ENCODE measurements at places on chromosomes 7 and 10.
A peak's percentile ranks its signal among the peaks of the same experiment; 100 is the strongest.

DNA sequence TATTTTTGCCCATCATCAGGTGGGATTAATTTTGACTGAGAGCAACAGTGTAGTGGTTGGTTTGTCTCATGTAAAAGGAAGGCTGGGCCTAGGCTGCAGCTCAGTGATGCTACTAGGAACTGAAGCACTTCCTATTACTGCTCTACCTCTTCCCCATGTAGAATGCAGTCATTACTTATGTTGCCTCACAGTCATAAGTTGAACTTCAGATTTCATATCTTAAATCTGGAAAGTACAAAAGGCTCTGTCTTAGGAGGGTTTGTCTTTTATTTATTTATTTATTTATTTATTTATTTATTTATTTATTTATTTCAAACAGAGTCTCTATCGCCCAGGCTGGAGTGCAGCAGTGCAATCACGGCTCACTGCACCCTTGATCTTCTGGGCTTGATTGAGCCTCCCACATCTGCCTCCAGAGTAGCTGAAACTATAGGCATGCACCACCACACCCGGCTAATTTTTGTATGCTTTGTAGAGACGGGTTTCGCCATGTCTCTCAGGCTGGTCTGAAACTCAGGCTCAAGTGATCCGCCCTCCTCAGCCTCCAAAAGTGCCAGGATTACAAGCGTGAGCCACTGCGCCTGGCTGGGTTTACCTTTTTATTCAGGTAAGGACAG lies 721.7 kb upstream of the GALNT17 start:
- DNase-seq = no peak

GRCh38 chr7:17682586-17682985 lies 257.7 kb downstream of the SNX13 start:
- no peak for DNase-seq

- DNase-seq = peak; percentile 97
These were observed 177.1 kb upstream of the SVIL start for GRCh38 chr10:29811751-29812427.

GRCh38 chr7:135859538-135859937 lies 110.9 kb upstream of the FAM180A start:
- peak; percentile 47 for DNase-seq

DNA sequence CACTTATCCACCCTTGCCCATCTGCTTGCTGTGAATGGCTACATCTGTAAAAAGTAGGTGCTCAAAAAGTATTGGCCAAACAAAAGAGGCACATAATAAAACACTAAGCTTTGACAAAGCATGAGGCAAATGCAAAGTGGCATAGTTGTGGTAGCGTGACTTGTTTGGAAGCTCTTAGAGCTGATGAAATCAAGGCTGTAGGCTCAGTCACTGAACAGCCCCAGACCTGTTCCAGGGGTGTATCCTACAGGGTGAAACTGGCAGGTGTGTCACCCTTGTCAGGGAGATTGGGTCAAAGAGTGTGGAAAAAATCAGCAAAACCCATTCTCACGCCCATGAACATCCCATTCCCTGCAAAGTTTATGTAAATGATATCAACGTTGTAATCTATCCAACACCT lies 427.4 kb downstream of the PLXNA4 start:
- DNase-seq = no peak

- DNase-seq = peak; percentile 16
These were observed 49.0 kb upstream of the LYZL1 start for GRCh38 chr10:29239569-29240472.

DNA sequence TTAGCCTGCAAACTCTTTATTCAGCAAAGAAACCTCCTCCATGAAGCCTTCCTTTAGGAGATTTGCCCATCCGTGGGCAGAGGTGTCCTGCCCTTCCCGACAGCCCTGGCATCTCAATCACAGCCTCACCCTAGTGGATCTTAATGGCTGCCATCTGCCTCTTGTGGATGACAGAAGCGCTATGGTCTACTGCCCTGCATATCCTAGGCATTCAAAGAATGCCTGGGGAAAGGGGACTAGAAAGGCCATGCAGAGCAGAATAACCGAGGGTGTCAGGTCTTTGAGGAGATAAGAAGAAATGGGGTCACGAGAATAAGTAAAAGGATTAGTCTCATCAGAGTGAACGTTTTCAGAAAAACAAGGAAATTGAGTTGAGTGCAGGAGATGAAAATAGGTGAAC lies 57.7 kb upstream of the SPOCK2 start:
- no peak for DNase-seq

DNA sequence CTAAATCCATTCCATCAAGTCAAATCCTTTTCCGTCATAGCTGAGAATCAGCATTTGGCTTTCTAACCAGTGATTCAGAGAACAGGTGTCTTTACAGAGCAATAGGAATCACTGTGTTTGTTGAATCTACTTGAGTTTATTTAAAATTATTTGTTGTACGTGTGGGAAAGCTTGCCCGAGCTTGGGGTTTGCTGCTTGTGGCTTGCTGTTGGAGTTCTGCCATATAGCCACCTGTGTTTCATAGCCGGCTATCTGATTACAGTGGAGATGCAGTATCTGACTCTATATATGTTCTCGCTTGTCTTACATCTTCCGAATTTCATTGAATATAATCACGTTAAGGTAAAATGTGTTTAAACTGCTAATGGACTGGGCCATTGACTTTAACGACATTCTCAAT lies 274.3 kb upstream of the MKI67 start:
- no peak for DNase-seq

All from fibroblast of skin of abdomen (primary cell).